Heart right ventricle (tissue), 16 donors: ENCODE measurements at places on chromosomes 16 and 17.

- peaks cover 46% of the 10 kb centered on the region for H3K4me1 ChIP-seq
- H3K27ac ChIP-seq, result peak overlapping the region; percentile 65
- H3K36me3 ChIP-seq, result no peaks in the 10 kb centered on the region
- peak; percentile 67 for DNase-seq
- peak overlapping the region; percentile 61 for H3K4me3 ChIP-seq
Measured at GRCh38 chr17:45018848-45019711, 32.4 kb downstream of the DCAKD start.

- no peaks in the 10 kb centered on the region for H3K27me3 ChIP-seq
- H3K36me3 ChIP-seq, result no peaks in the 10 kb centered on the region
- H3K4me1 ChIP-seq, result no peaks in the 10 kb centered on the region
- no peak for DNase-seq
- no peak overlapping the region for H3K27ac ChIP-seq
Measured at GRCh38 chr17:53570731-53571130, 252.0 kb upstream of the KIF2B start.

GRCh38 chr16:23803591-23804123, 32.1 kb upstream of the PRKCB start:
- no peaks in the 10 kb centered on the region for H3K4me1 ChIP-seq
- no peaks in the 10 kb centered on the region for H3K36me3 ChIP-seq
- no peaks in the 10 kb centered on the region for H3K27me3 ChIP-seq
- H3K27ac ChIP-seq, result no peak overlapping the region
- H3K4me3 ChIP-seq, result no peak overlapping the region
- DNase-seq, result peak; percentile 27

DNA sequence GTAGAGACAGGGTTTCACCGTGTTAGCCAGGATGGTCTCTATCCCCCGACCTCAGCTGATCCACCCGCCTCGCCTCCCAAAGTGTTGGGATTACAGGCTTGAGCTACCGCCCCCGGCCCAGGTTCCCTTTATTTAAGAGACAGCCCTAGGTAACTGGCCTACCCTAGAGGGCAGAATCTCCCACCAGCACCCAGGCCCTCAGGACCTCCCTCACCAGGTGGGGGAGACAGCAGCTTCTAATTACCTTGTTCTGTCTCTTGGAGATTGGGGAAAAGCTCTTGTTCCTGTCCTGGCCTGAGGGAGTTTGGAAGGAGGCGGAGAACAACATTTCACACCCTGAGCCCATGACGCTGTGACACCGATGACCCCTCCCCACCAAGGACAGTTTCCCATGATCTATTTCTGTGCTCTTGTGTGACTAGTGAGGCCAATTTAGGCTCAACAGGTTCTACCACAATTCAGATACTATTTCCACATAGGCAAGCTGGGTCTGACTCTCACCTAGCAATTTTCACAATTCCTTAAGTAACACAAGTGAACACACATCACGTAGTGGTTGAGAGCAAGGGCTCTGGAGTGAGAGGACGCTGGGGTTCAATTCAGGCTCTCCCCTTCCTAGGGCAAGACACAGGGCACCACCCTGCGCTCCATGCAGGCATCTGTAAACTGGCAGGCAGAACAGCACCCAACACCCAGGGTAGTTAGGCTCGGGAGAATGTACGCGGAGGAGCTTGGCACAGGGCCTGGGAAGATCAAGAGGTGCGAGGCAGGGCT, 20.4 kb downstream of the HDAC5 start:
- H3K36me3 ChIP-seq, result peaks cover 6% of the 10 kb centered on the region
- DNase-seq, result peak; percentile 55
- H3K27ac ChIP-seq, result peak overlapping the region; percentile 51
- peaks cover 50% of the 10 kb centered on the region for H3K4me1 ChIP-seq
- H3K27me3 ChIP-seq, result no peaks in the 10 kb centered on the region
- H3K4me3 ChIP-seq, result no peak overlapping the region

GRCh38 chr16:75203096-75203495, 3.9 kb downstream of the CTRB2 start:
- no peaks in the 10 kb centered on the region for H3K36me3 ChIP-seq
- no peak overlapping the region for H3K4me3 ChIP-seq
- H3K27ac ChIP-seq, result no peak overlapping the region
- no peaks in the 10 kb centered on the region for H3K27me3 ChIP-seq
- H3K4me1 ChIP-seq, result peaks cover 2% of the 10 kb centered on the region

GRCh38 chr17:2369551-2370210, 31.2 kb downstream of the MNT start:
- peaks cover 16% of the 10 kb centered on the region for H3K4me1 ChIP-seq
- no peak overlapping the region for H3K27ac ChIP-seq
- DNase-seq, result no peak
- H3K27me3 ChIP-seq, result no peaks in the 10 kb centered on the region

GRCh38 chr16:46900455-46901235, 16.5 kb downstream of the GPT2 start:
- H3K4me3 ChIP-seq, result no peak overlapping the region
- no peaks in the 10 kb centered on the region for H3K27me3 ChIP-seq
- no peaks in the 10 kb centered on the region for H3K36me3 ChIP-seq
- no peak for DNase-seq
- H3K4me1 ChIP-seq, result peaks cover 5% of the 10 kb centered on the region

DNA sequence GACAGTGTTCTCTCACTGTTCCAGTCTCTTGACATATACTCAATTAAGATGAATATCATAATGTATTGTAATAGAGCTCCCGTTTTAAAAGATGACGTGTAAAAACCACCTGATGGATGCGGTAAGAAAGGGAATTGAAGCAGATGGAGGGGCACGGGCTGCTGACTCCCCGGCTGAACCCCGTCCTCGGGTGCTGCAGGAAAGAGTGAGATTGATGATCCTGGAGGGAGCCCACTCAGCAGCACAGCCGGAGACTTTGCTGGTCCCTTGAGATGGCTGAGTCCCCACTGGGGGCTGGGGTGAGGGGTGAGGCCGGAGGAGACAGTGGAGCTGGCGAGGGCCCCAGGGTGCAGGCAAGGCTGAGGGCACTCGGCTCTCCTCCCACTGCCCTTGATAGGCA, 217.4 kb downstream of the RPTOR start:
- no peaks in the 10 kb centered on the region for H3K27me3 ChIP-seq
- H3K4me3 ChIP-seq, result no peak overlapping the region
- H3K4me1 ChIP-seq, result peaks cover 7% of the 10 kb centered on the region
- no peak overlapping the region for H3K27ac ChIP-seq
- peaks cover 3% of the 10 kb centered on the region for H3K36me3 ChIP-seq

GRCh38 chr16:58421529-58421928, 29.3 kb downstream of the GINS3 start:
- H3K27ac ChIP-seq, result peak overlapping the region; percentile 61
- peak; percentile 33 for DNase-seq
- no peaks in the 10 kb centered on the region for H3K36me3 ChIP-seq
- peaks cover 58% of the 10 kb centered on the region for H3K4me1 ChIP-seq
- no peak overlapping the region for H3K4me3 ChIP-seq
- no peaks in the 10 kb centered on the region for H3K27me3 ChIP-seq

DNA sequence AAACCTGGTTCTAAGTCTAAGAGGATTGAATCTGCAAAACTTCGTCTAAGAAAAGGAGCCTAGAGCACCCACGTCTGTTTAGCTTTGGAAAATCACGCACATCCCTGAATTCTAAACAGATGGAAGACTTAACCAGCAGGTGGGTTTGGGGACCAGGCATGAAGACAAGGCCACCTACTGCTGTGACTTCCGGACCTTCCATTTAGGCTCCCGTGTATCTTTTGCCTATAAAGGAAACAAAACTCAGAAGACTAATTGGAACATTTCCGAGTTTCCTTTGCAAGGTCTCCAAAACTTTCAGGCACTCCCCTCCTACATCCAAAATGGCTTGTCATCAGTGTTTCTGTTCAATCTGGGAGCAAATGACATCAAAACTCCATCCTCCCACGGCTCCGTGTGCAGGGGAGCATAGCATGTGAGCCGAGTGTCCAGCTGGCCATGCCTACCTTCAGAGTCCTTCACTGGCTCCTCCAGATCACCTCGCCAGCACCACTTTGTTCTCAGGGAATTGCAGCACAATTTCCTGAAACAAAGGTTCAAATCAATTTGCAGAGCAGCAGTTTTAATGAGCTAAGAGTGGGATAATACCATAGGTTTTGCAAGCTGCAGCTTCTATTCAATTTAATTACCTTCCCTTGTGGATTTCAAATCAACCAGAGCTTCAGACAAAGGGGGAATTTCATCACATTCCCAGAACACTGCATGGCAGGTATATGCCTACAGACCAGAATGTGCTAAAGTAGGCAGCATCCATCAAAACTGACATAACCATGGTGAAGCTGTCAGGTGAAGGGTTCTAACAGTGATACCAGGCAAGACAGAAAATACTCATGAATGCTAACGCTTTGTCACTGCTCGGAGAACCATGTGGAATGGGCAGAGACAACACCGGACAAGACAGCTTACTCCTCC, 23.5 kb downstream of the CACNG1 start:
- no peak overlapping the region for H3K27ac ChIP-seq
- no peak overlapping the region for H3K4me3 ChIP-seq
- H3K27me3 ChIP-seq, result no peaks in the 10 kb centered on the region
- DNase-seq, result no peak

GRCh38 chr17:29119265-29119664, 60.9 kb downstream of the MYO18A start:
- peaks cover 82% of the 10 kb centered on the region for H3K36me3 ChIP-seq
- H3K27ac ChIP-seq, result no peak overlapping the region
- no peak for DNase-seq
- H3K27me3 ChIP-seq, result no peaks in the 10 kb centered on the region
- H3K4me1 ChIP-seq, result peaks cover 14% of the 10 kb centered on the region

DNA sequence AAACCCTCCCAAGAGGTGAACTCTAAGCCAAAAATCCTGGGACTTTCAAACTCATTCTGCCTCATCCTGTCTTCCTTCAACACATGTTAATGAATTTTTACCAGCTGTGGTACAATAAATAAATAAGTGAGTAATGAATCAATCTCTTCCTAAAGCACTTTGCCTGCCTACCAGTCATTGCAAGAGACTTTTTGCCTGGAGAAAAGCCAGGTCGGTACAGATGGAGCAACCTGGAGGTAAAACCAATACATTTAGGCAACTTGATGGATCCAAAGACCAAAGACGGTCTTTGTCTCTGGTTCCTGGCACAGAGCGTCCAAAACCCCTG, 324.2 kb downstream of the PMP22 start:
- no peak for DNase-seq
- no peak overlapping the region for H3K4me3 ChIP-seq
- H3K27me3 ChIP-seq, result no peaks in the 10 kb centered on the region
- no peaks in the 10 kb centered on the region for H3K36me3 ChIP-seq
- no peaks in the 10 kb centered on the region for H3K4me1 ChIP-seq

DNA sequence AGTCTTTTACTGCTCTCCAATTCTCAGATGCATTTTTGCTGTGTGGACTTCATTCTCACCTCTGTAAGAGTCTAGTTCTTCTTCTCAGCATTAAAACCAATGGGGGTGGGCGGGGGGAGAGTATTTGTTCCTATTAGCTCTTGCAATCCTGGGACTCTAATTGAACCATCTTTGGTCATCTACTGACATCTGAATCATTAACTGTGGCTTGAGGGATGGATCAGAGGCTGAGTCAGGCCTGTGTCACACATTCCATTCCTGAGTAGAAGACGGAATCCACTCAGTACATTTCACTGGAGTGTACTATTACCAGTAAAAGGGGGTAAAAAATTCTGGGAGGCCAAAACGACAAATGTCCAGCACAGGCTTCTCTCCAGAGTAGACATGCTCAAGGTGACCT, 12.8 kb upstream of the ZNF23 start:
- DNase-seq, result no peak
- no peaks in the 10 kb centered on the region for H3K27me3 ChIP-seq
- no peak overlapping the region for H3K4me3 ChIP-seq
- peaks cover 17% of the 10 kb centered on the region for H3K36me3 ChIP-seq
- no peaks in the 10 kb centered on the region for H3K4me1 ChIP-seq
- no peak overlapping the region for H3K27ac ChIP-seq

- H3K4me1 ChIP-seq, result peaks cover 46% of the 10 kb centered on the region
- H3K4me3 ChIP-seq, result no peak overlapping the region
- H3K27ac ChIP-seq, result no peak overlapping the region
- no peak for DNase-seq
- no peaks in the 10 kb centered on the region for H3K27me3 ChIP-seq
Measured at GRCh38 chr16:85329059-85329812, 217.0 kb upstream of the CIBAR2 start.

DNA sequence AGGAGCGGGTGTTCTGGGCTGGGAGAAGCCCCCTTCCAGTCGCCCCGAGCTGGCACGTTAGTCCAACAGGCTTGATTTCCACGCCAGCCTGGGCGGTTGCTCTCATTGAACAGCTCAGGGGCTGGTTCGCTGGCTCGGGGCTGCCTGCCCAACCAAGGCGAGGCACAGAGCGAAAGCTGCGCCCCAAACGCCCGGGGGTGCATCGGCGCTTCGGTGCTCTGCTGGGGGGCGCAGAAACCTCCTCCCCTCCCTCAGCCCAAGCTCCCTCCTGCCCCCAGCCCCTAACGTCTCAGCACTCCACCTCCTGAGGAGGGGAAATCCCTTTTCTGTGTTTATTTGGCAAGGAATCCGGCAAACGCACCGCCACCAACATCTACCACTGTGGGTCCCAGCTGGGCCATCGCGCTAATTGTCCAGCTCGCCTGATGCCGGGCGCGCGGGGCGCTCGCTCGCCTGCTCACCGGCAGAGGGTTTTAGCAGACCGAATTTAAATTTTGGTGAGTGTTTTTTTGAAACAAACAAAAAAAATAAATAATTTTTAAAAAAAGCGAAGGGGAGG, 29.5 kb upstream of the RBFOX1 start:
- peak; percentile 12 for DNase-seq
- peak overlapping the region; percentile 14 for H3K4me3 ChIP-seq
- H3K27me3 ChIP-seq, result no peaks in the 10 kb centered on the region
- H3K36me3 ChIP-seq, result no peaks in the 10 kb centered on the region
- H3K27ac ChIP-seq, result no peak overlapping the region

GRCh38 chr17:82146663-82147654, 48.9 kb upstream of the FASN start:
- no peaks in the 10 kb centered on the region for H3K36me3 ChIP-seq
- no peak for DNase-seq
- no peaks in the 10 kb centered on the region for H3K4me1 ChIP-seq
- no peak overlapping the region for H3K4me3 ChIP-seq

DNA sequence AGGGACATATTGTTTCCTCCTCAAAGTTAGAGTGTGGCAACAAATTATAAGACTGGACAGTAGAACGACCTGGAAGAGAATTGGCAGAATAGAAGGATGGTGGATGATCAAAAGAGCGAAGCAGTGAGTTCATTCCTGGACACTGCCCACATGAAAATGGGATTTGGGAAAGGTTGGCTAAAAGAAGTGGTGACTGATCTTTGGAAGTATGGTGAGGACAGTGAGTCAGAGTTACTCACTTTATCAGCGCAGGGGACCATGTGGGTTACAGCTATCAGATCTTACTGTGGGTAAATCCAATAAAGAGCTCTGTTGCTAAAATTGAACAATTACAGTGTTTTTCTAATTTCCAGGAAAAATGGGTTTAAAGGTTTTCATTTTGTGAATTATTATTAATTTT, 2.7 kb upstream of the TANC2 start:
- H3K27me3 ChIP-seq, result no peaks in the 10 kb centered on the region
- H3K27ac ChIP-seq, result no peak overlapping the region
- peaks cover 17% of the 10 kb centered on the region for H3K4me1 ChIP-seq
- no peak overlapping the region for H3K4me3 ChIP-seq
- no peak for DNase-seq
